ENCODE measurements at places on chromosomes 16 and 17. TPM values are rescaled to one million over a fixed set of nuclear protein-coding genes. Genes with fewer than 3 reads are reported as not detected.

Gene KRTAP4-9
- polyA plus RNA-seq: not detected

Gene SRCAP
- 20.5 TPM for polyA plus RNA-seq

Gene GPR142
- polyA plus RNA-seq: 0.53 TPM

Gene PRR14
- 20.5 TPM for polyA plus RNA-seq
